ENCODE measurements at places on chromosomes 2 and 18.

DNA sequence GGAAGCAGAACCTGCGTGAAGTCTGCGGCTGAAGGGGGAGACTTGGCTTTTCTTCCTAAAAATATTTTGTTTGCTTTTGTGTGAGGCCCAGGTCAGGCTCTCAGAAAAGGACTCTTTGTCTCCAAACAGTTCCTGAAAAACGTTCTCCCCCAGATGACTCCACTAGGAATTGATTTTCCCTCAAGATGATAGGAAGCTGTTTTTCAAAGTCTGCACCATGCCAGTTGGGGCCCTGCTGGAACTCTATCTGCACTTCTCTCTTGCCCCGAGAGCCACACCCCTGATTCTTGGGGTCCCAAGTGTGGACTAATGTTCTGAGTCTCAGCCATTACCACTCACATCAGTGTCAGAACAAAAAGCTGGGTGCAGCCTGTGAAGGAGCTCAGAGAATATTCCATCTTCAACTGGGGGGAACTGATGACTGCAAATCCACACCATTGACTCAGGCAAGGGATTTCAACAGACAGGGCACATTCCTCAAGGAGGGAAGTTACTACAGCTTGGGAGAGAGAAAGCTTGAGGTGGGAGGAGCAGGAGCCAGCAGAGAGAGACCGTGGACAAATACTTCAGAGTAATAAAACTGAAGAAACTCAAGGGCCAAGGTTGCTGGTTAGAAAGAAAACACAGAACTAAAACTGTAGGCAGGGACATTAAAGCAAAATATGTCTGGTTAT is 768.3 kb downstream of the RNF144A start:
- no peak for DNase-seq

- DNase-seq: no peak
These were observed 26.7 kb downstream of the CIB4 start for GRCh38 chr2:26614216-26615138.

DNA sequence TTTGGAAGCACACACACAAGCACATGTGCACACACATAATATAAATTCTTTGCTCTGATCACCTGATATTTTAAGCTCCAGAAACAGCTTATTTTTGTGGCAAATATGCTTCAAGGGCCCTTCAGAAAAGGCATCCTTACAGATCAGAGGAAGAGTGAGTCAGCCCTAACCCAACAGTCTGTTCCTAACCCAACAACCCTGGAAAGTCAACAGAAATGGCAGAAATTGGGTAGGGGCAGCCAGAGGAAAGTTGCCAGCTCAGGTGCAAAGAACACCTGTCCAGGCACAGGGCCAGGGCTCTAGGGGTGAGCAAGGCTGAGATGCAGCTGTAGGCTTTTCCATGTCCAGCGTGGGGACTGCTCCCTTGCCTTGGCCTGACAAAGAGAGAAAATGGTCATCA is 6.4 kb upstream of the NCKAP5 start:
- DNase-seq: no peak

DNA sequence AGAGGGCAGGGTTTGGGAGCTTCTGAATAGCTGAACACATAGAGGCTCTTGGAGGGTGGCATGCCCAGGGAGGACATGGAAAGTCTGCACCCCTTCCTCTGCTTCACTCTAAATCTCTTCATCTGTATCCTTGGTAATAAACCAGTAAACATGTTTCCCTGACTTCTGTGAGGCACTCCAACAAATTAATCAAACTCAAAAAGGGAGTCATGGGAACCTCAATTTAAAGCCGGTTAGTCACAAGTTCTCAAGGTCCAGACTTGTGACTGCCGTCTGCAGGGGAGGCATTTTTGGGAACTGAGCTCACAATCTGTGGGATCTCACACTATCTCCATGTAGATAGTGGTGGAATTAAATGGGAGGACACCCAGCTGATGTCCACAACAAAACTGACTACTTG is 33.1 kb upstream of the STON1 start:
- DNase-seq: no peak

DNA sequence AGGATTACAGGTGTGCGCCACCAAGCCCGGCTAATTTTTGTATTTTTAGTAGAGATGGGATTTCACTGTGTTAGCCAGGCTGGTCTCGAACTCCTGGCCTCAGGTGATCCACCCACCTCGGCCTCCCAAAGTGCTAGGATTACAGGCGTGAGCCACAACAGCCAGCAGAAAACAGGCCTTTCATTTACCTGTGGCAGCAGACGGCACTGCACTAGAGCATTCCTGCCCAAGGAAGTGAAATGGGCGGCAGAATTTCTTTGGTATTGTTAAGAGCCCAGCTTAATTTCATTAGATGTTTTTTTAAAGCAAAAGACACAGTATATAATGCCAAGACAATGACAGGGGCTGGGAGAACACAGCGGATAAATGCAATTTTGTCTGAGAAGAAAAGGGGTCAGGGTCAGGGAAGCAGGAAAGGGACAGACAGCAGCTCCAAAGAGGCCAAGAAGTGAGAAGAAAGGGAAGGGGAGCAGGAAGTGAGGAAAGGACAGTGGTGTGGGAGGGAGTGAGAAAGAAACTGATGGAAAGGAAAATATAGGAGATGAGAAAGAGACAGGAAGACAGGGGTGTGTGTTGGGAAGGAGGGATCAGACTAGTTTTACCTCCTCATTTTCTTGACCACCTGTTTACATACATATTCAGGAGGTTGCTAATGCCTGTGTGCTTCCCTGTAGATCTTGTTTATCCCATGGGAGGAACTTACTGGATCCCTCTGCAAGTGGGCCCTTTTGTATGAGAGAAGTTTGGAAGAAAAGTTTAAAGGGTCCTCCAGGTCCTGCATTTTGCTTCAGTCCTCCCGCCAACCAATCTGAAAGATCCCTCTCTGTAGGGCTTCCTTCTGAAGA is 32.5 kb downstream of the KCTD1 start:
- no peak for DNase-seq

GRCh38 chr18:74541703-74542555 is 7.6 kb downstream of the CNDP1 start:
- DNase-seq: no peak

DNA sequence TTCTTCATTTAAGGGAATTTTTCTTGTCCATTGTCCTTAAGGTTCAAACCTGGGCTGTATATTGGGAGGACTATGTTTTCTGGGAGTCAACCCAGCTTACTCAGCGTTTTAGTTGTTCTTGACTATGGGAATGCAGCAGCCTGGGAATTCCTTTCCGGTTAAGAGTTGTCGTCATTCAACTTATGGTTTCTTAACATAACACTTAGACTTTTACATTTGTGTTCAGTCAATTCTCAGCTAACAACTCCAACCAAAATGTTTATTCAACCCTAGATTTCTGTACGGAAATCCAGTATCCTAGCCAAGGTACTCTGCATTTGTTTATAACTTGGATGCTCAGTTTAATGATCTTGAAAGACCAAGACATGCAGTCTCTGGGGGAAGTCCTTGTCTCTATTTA is 960.9 kb downstream of the CBLN2 start:
- no peak for DNase-seq

- DNase-seq: no peak
These were observed 125.1 kb downstream of the TMEM200C start for GRCh38 chr18:5770176-5770575.

DNA sequence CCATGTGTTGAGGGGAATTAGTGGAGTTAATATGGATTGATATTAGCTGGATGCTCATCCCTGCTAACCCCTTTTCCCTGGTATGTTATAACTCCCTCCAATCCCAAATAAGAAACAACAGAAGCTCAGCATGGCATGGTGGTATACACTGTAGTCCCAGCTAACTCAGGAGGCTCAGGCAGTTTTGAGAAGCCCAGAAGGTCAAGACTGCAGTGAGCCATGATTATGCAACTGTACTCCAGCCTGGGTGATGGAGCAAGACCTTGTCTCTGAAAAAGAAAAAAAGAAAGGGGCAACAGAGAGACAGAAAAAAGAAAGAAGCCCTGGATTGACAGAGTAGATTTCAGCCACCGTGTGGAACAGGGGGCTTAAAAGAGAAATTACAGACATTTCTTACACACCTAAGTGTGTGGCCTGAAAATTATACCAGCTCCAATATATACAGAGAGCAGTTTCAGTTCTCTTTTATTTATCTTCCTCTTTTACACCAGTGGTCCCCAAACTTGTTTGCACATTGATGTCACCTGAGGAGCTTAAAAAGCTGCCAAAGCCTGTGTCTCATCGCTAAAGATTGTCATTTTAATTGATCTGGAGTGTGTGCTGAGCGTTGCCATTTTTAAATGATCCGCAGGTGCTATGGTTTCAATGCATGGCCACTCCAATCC is 203.6 kb downstream of the UBE2E3 start:
- no peak for DNase-seq

DNA sequence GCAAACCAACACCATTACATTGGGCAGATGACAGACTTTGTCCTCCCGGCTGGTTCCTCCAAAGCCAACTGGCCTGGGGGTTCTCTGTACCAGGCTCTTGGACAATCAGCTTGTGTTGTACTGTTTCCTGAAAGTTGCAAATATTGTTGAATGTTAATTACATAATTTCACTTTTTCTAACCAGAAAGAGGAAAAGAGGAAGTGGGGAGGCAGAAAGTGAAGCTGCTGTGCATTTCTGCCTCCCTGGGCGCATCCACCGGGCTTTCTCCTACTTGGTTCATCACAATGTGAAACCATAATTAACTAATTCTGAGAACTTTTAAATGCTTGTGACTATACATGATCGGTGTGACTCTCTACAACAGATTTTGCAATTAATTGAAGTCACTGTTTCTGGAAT is 10.1 kb downstream of the TWIST2 start:
- DNase-seq: no peak

DNA sequence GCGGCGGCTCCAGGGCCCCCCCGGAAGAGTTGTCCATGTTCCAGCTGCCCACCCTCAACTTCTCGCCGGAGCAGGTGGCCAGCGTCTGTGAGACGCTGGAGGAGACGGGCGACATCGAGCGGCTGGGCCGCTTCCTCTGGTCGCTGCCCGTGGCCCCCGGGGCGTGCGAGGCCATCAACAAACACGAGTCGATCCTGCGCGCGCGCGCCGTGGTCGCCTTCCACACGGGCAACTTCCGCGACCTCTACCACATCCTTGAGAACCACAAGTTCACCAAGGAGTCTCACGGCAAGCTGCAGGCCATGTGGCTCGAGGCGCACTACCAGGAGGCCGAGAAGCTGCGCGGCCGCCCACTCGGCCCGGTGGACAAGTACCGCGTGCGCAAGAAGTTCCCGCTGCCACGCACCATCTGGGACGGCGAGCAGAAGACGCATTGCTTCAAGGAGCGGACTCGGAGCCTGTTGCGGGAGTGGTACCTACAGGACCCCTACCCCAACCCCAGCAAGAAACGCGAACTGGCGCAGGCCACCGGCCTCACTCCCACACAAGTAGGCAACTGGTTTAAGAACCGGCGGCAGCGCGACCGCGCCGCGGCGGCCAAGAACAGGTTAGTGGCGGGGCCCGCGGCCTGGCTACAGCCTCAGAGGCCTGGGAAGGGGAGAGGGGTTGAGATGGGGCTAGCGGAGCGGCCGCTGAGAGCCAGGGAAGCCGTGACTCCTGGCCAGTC is 965 bp downstream of the SIX3 start:
- no peak for DNase-seq

DNA sequence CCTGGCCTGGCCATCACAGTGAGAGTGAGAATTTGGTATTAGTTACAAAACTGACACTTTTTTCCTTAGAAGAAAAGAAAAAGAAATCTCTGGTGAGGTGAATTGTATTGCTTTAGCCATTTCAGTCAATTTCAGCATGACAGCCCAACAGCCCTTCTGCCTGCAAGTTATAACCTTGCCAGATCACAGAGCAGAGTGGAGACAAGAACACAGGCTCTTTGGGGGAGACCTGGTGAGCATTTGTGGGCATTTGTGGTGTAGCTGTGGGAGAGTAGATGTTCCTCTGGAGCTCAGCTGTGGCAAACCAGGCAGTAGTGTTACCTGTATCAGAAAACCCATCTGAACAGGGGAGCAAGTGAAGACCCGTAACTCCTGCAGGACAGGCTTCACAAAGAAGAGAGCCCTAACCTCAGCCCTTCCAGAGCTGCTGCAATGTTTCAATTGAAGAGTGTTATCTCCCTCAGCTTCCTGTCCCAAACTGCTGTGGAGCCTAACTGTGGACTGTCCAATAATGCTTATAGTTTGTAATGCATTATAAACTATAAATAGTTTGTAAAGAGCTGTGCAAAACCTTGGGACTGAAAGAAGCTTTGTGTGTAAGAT is 22.8 kb upstream of the DLX1 start:
- DNase-seq: no peak

DNA sequence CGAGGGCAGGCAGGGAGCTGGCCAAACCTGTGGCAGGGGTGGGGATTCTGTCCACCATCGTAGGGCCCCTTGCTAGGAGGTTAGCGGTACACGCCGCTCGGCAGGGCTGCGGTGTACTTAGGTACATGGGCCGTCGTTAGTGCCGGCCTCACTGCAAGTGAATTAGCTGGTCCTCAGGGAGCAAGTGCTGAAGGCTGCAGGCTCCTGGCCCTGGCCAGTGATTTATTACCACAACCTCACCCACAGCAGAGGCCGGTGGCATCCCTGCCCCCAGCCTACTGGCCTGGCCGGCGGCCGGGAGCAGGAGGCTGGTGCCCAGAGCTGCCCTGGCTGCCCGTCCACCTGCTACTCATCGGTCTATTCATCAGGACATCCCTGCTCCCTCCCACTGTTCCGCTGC is 19.6 kb upstream of the PTMA start:
- no peak for DNase-seq

- no peak for DNase-seq
These were observed 50.9 kb downstream of the COL3A1 start for GRCh38 chr2:189024901-189025618.

- no peak for DNase-seq
These were observed 91.4 kb downstream of the RTN4 start for GRCh38 chr2:54958717-54959371.

GRCh38 chr2:193332941-193333340 is 1138.2 kb upstream of the TMEFF2 start:
- DNase-seq: no peak

GRCh38 chr2:241950413-241951315 is 81.1 kb downstream of the RTP5 start:
- DNase-seq: peak; percentile 35

GRCh38 chr2:20015482-20016083 is 3.1 kb upstream of the MATN3 start:
- no peak for DNase-seq

DNA sequence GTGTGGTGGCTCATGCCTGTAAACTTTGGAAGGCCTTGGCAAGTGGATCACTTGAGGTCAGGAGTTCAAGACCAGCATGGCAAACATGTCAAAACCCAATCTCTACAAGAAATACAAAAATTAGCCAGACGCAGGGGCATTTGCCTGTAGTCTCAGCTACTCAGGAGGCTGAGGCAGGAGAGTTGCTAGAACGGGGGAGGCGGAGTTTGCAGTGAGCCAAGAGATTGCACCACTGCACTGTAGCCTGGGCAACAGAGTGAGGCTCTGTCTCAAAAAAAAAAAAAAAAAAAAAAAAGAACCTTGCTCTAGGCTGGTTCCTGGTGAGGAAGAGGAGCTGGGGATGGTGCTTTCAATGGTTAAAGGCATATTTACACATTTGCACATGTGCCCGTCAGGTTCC is 129.4 kb downstream of the LYPD6B start:
- no peak for DNase-seq

DNA sequence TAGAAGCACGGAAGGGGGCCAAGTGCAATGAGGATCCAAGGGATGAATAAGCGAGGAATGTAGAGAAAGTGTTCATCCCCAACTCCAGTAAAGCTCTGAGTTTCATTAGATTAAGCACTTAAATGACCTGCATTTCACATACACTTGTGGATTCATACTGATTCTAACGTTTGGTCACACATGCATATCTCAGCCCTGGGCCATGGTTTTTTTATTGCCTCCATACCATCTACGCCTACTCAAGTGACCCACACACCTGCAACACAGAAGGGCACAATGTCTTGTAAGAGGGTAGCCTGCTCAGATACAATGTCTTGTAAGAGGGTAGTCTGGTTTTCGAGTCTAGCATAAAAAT is 566 bp upstream of the MRPS5 start:
- DNase-seq: no peak
